BJ (cell line): ENCODE measurements at places on chromosomes 13 and 19. TPM values are rescaled to one million over a fixed set of nuclear protein-coding genes. Genes with fewer than 3 reads are reported as not detected.

GRCh38 chr19:7970716-7971448 is 27.4 kb upstream of the TIMM44 start:
- no peak for DNase-seq

DNA sequence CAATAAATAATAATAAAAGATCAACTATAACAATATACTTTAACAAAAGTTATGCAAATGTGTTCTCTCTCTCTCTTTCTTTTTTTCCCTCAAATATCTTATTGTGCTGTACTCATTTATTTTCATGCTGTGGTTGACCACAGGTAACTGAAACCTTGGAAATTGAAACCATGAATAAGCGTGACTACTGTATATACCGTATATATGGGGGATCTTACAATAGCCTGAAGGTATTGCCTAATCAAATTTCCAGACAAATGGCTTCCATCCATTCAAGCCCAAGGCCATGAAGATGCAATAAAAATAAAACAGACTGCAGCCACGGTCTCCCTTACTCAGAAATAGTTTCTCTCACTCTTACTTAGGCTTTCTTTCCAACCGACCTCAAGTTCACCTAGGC is 98.3 kb downstream of the SLITRK6 start:
- DNase-seq: no peak

Gene DIRAS1
- 11.1 and 21.4 TPM in 2 replicates for polyA plus RNA-seq

- no peak for DNase-seq
These were observed 4.7 kb upstream of the MYBPC2 start for GRCh38 chr19:50427997-50428425.

Gene SYCN
- not detected in 2 replicates for polyA plus RNA-seq
